Mesenteric fat pad (tissue), 1 donor: ENCODE measurements at places on chromosomes 4 and X. TPM values are rescaled to one million over a fixed set of nuclear protein-coding genes. Genes with fewer than 3 reads are reported as not detected.

XAGE1A gene
- total RNA-seq, result not detected

F11 gene
- total RNA-seq, result not detected

MAGEB3 gene
- total RNA-seq, result not detected

SCML2 gene
- 2.1 TPM for total RNA-seq

PROM1 gene
- 0.35 TPM for total RNA-seq

ZNF518B gene
- total RNA-seq, result 23.5 TPM

ATP1B4 gene
- not detected for total RNA-seq

AMTN gene
- total RNA-seq, result not detected

HAND2 gene
- 6.3 TPM for total RNA-seq

SH3BGRL gene
- total RNA-seq, result 87.4 TPM

GATA1 gene
- total RNA-seq, result not detected

ZNF711 gene
- 0.84 TPM for total RNA-seq

MXRA5 gene
- total RNA-seq, result 3.5 TPM

STAG2 gene
- 52.0 TPM for total RNA-seq

PDZD11 gene
- total RNA-seq, result 31.1 TPM

GPR173 gene
- total RNA-seq, result 1.9 TPM

AASDH gene
- 7.7 TPM for total RNA-seq

PRRG3 gene
- 0.32 TPM for total RNA-seq

GABRG1 gene
- total RNA-seq, result 0.16 TPM

TIMP1 gene
- total RNA-seq, result 410 TPM

SPANXB1 gene
- not detected for total RNA-seq

CLGN gene
- not detected for total RNA-seq

SPATA18 gene
- 7.2 TPM for total RNA-seq

ADAMTS3 gene
- total RNA-seq, result 2.1 TPM

BMPR1B gene
- 0.45 TPM for total RNA-seq

CXorf49 gene
- not detected for total RNA-seq

NEK1 gene
- total RNA-seq, result 9.1 TPM

PDGFC gene
- 26.8 TPM for total RNA-seq

PPP1R2C gene
- not detected for total RNA-seq

EDA gene
- 3.1 TPM for total RNA-seq

GPRASP2 gene
- total RNA-seq, result 5.5 TPM
